Head of caudate nucleus (tissue), 42 donors: ENCODE measurements at places on chromosomes 1 and 21.

- DNase-seq, result no peak
These were observed 7.0 kb upstream of the POFUT2 start for GRCh38 chr21:45294509-45295291.

- peak; percentile 61 for DNase-seq
These were observed 48.0 kb downstream of the ACTN2 start for GRCh38 chr1:236734141-236734765.

DNA sequence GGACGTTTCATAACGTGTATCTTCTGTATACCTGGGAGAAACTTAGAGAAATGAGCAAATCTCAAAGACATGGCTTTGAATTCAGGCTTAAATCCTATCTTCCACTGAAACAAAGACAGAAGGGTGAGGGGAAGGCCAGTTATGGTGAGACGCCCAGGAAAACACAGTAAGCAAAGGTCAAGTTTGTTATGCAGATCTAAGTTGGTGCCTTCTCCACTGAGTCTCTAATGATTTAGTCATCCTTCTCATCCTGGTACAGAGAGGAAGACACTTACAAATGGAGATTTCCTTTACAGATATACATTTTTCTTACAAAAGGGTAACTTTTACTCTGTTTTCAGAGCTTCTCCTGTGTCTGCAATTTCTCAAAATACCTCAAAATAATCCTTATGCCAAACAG is 64.4 kb downstream of the MAP3K7CL start:
- no peak for DNase-seq

- DNase-seq, result no peak
These were observed 856 bp downstream of the LHX9 start for GRCh38 chr1:197917805-197918651.

DNA sequence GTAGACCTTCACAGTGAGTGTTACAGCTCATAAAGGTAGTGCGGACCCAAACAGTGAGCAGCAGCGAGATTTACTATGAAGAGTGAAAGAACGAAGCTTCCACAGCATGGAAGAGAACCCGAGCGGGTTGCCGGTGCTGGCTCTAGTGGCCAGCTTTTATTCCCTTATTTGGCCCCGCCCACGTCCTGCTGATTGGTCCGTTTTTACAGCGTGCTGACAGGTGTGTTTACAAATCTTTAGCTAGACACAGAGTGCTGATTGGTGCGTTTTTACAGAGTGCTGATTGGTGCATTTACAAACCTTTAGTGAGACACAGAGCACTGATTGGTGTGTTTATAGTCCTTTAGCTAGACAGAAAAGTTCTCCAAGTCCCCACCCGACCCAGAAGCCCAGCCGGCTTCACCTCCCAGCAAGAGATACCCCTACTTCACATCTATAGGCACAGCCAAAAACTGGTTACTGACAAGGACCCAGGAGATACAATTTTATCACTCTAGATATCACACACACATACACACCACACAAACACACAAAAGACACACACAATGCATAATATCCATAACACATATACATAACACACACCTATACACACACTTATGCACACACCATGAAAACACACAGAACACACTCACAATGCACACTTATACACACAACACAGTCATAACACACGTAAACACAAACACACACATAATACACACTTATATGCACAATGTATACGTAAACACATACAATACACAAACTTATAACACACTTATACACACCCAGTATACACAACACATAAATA is 68.5 kb downstream of the MAP3K21 start:
- no peak for DNase-seq
